Fibroblast of mammary gland (primary cell): ENCODE measurements at places on chromosomes 6 and 20.

- peak; percentile 69 for DNase-seq
Measured at GRCh38 chr20:51193066-51193772, 170.3 kb upstream of the KCNG1 start.

- peak; percentile 25 for DNase-seq
Measured at GRCh38 chr6:151154418-151154817, 85.3 kb upstream of the AKAP12 start.

GRCh38 chr6:43703512-43704429 lies 16.2 kb upstream of the MRPS18A start:
- DNase-seq, result no peak

DNA sequence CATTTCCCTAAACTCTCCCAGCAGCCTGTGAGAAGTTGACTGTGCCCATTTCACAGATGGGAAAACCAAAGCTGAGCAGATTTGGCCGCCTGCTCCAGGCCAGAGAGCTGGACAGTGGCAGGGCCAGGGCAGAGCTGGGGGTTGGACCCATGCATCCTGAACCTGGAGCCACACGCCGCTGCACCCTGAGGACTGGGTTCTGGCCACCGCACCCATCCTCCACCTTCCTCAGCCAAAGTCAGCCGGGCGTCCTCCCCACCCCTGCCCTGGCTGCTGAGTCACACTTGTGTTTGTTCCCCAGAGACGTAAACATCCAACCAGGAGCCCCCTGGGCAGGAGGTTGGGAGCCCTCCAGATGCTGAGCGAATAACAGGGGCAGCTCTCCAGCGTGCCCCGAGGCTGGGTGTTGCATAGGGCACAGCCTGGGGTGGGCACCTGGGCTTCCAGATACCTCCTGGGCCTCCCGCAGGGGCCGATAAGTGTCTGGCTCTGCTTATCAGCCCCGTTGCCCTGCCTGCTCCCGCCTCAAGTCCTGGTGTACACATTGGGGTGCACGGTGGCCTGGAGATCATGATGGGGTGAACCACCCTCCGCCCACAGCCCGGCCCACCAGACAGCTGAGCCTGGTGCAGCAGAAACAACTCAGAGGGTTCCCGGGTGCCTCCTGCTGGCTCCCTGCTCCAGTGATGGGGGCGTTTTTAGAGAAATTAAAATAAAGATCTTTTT lies 23.8 kb downstream of the RBM38 start:
- DNase-seq, result peak; percentile 30

DNA sequence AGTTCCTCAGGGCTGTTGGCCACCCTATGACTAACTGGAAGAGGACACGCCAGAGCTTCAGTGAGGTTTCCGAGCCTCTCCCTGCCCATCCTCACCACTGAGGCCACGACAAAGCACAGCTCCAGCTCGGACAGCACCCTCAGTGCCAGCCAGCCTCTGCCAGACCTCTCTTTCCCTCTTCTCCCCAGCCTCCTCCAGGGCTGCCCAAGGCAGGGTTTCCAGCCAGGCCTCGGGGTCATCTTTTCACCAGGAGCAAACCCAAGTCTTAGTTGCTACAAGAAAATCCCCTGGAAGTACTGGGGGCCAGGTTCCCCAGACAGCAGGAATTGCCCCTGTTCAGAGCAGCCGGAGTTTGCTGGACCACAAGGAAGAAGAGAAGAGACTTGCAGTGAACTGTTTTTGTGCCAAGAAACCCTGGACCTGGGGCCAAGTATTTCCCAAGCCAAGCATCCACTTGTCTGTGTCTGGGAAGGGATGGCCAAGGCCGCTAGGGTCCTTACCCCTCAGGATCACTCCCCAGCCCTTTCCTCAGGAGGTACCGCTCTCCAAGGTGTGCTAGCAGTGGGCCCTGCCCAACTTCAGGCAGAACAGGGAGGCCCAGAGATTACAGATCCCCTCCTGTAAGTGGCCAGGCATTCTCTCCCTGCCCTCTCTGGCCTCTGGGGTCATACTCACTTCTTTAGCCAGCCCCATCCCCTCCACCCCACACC lies 41.6 kb downstream of the PLAGL2 start:
- no peak for DNase-seq

- DNase-seq, result no peak
Measured at GRCh38 chr6:2109796-2110195, 135.6 kb downstream of the GMDS start.

DNA sequence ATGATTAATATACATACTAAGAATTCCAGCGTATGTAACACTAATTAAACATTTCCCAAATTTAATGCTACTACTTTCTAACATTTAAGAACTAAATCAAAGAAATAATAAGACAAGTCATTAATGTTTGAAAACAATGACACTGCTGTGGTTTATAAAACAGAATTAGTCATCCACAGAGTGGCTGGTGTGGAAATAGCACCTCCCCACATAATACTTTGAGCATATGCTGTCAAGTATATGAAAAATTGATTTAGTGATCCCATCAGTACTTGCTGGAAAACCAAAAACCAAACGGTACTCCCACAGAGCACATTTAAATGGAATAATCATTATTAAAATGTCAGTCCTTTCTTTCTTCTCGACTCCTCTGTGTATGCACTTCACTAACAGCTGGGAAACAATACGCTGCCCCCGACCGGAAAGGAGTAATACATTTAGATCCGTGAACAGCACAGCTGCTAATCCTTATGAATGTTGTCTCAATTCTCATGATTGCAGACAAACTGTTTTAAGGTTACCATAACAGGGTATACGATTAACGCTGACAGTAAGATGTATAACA lies 78.4 kb downstream of the PREP start:
- peak; percentile 41 for DNase-seq

DNA sequence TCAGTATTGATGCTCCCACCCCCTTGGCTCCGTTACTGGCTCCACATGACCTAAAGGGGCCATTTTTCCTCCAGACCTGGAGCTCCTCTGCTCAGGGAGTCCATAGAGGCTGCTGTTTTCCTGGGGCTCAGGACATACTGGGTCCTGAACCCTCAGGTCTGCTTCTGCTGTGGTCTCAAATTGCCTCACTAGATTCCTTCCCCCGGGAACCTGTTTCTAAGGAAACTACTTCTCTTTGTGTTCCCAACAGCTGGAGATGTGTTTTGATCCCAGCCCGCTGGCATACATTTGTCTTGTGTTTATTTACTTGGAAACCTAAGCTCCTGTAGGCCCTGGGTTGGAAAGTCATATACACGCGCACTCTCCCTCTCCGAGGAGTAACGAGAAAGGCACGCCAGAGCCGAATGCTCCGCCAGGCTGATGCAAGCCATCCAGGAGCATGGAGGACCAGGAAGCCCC lies 222.8 kb downstream of the UST start:
- peak; percentile 60 for DNase-seq

DNA sequence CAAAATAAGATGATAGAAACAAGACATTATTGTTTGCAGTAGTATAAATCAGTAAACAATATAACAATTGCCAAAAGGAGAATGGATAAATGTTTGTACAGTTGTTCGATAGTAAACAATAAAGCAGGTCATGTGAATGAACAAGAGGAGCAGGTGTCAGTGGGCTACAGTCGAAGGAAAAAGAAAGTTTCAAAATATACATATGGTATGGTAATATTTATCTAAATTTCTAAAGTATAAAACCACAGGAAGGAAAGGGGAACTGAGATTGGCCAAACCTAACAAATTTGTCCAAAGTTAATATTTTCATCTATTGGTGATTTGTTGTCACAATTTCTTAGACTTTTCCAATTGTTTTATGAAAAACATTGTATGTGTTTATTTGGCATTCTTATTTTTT lies 110.9 kb downstream of the SH3BGRL2 start:
- no peak for DNase-seq

- DNase-seq, result no peak
Measured at GRCh38 chr20:5356941-5357340, 40.2 kb upstream of the PROKR2 start.

DNA sequence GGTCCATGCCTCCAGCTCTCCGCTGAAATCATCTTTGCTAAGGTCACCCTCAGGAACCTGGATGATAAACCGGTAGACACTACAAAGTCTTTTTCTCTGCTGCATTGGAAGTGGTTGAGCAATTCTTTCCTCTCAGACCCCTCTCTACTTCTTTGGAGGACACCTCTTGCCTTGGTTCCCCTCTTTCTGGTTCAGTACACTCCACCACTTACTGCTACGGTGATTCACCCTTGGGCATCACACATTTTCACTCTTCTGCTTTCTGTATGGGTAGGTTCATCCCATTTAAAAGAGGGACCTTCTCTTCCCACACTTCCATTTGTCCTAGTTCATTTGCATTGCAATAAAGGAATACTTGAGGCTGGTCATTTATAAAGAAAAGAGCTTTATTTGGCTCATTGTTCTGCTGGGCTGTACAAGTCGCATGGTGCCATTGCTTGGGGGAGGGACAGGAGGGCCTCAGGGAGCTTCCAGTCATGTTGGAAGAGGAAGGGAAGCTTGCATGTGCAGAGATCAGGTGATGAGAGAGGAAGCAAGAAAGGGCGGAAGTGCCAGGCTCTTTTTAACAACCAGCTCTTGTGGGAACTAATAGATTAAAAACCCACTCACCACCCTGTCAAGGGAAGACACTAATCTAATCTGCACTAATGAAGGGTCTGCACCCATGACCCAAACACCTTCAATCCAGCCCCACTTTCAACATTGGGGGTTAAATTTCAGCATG lies 149.7 kb upstream of the TMEM170B start:
- no peak for DNase-seq

GRCh38 chr6:137623293-137623692 lies 129.1 kb upstream of the OLIG3 start:
- DNase-seq, result no peak

- no peak for DNase-seq
Measured at GRCh38 chr6:120899932-120900331, 434.3 kb downstream of the TBC1D32 start.

DNA sequence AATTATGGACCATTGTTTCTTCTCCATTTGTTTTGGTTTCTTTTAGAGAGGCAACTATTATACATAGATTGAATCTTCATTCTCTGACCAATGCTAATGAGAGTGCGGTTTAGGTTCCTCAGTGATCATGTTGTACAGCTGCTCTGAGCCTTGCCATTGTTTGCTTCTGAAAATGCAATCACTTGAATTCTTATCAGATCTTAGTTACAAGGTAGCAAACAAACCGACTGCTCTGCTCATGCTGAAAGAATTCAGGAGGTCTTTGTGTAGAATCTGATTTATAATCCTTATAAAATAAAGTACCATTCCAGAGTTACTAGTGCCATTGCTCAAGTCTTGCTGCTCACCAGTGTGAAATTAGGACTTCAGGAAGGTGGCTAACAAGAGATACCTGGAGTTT lies 569.1 kb upstream of the ID4 start:
- no peak for DNase-seq

DNA sequence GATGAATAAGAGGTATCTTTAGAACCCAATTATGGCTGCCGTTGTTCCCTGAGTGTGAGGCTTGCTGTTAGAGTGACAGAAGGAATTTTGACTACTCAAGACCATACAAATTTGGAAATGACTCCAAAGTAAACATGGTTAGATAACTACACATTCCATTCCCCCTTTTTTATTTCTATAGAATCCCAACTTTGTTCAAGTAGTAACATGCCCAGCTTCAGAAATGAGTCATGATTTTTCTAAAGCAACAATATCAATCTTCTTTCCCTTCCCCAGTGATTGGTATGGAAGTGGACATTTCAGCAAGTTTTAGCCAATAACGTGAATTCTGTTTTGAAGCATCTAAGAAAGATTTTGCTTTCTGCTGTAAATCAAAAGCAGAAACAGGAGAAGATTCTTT lies 37.8 kb downstream of the HCRTR2 start:
- no peak for DNase-seq

- no peak for DNase-seq
Measured at GRCh38 chr20:58459058-58459750, 56.0 kb downstream of the APCDD1L start.

- DNase-seq, result no peak
Measured at GRCh38 chr6:98937351-98937750, 10.4 kb downstream of the FBXL4 start.

GRCh38 chr20:16267526-16267925 lies 305.7 kb downstream of the KIF16B start:
- DNase-seq, result no peak

DNA sequence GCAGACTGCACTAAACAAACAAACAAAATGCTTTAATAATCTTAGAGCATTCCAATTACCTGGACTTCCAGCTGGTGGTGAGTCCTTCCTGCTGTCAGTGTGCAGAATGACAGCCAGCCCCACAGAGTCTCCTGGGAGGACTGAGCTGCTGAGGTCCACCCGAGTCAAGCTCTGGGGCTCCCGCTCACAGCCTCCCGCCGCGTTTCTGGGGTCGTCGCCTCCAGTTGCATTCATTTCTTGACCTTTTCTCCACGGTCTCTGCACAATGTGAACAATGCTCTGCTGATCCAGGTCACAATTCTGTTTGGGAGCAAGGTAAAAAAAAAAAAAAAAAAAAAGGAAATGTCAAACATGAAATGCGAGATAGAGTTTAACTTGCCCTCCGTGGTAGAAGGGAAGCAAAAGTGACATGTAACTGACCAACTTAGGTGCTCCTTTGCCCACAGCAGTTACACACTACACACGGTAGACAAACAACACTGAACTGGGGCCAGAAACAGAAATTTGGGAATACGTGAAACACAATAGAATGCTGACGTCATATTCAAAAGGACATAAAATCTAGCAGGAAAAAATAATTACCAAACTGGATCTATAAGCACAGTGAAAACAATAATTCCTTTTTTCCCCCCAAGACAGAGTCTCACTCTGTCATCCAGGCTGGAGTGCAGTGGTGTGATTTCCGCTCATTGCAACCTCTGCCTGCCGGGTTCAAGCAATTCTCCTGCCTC lies 464.9 kb downstream of the PRKN start:
- no peak for DNase-seq

- no peak for DNase-seq
Measured at GRCh38 chr6:33712914-33713313, 1.4 kb upstream of the UQCC2 start.

GRCh38 chr20:21615617-21616080 lies 89.8 kb upstream of the PAX1 start:
- peak; percentile 45 for DNase-seq

DNA sequence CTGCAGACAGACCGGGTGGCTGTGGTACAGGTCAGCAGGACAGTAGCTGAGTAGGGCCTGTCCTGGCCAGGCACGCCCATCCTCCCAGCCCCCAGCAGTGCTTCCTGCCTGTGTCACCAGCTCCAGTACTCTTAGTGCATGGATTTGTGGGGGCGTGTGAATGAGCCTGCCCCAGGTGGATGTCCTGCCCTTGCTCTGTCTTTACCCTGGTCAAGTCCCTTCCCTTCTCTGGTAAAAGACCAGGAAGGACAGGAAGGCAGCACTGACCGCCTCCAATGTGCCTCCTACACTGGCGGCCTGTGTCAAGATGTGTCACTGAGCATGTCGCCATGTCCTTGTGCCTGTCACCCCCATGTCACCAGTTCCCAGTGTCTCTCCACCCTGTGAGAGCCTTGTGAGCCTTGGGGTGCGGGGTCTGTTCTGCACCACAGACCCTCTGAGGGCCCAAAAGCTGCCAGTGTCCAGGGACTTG lies 11.9 kb downstream of the TEAD3 start:
- peak; percentile 51 for DNase-seq

DNA sequence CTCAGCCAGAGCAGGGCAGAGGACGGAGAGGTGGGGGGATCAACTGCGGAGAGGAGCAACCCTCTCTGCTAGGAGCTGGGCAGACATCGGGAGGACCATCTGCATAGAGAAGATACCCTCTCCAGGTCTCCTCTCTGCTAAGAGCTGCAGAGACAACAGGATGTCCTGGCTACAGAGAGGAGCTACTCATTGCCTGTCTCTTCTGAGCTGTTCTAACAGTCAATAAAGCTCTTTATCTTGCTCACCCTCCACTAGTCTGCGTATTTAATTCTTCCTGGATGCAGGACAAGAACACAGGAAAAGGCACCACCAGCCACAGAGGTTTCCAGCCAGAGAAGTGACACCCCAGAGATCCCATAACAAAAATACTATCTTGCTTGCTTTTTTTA lies 871.1 kb upstream of the GJE1 start:
- DNase-seq, result no peak
